ENCODE measurements at places on chromosomes 3 and 15.

GRCh38 chr3:53750253-53751210 is 95.7 kb downstream of the CHDH start:
- peak; percentile 20 for DNase-seq

GRCh38 chr3:171026597-171027293 is at the start of gene SLC2A2:
Gene SLC2A2 (minus strand): TSS chr3:171026720. CDS start chr3:171026670, 50 bp downstream.
- no peak for DNase-seq

- DNase-seq, result no peak
Measured at GRCh38 chr3:87833039-87833377, 225.8 kb downstream of the CGGBP1 start.

GRCh38 chr15:85825118-85825517 is 30.4 kb upstream of the KLHL25 start:
- DNase-seq, result no peak

DNA sequence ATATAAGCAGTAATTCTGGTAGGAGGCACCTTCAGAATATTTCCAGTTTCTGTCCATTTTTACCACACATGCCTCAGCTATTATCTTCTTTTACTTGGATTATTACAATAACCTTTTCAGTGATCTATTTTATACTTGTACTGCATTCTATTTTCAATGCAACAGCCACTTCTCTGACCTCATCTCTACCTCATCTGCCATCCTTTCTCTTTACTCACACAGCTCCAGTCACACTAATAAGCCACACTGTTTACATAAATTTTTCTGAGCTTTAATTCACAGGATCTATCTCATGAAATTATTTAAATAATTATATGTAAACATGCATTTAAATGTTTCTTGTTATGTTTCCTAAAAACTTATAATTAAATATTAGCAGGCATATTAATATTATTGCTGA is 47.3 kb upstream of the BCHE start:
- DNase-seq, result no peak

Measured in CD4-positive, alpha-beta T cell treated with Interferon gamma for 1 hour (primary cell).